RWPE2 (cell line): ENCODE measurements at places on chromosomes 5 and 9.

GRCh38 chr5:65037831-65038815 lies 269.4 kb downstream of the CWC27 start:
- H3K27me3 ChIP-seq = no peaks in the 10 kb centered on the region
- peak overlapping the region; percentile 79 for H3K27ac ChIP-seq
- DNase-seq = no peak
- H3K4me1 ChIP-seq = peaks cover 13% of the 10 kb centered on the region
- H3K4me3 ChIP-seq = no peak overlapping the region
- H3K36me3 ChIP-seq = no peaks in the 10 kb centered on the region

GRCh38 chr9:125996791-125997190 lies 249.6 kb downstream of the PBX3 start:
- DNase-seq = no peak
- no peak overlapping the region for H3K27ac ChIP-seq
- no peak overlapping the region for H3K4me3 ChIP-seq
- no peaks in the 10 kb centered on the region for H3K36me3 ChIP-seq
- no peaks in the 10 kb centered on the region for H3K27me3 ChIP-seq

- H3K36me3 ChIP-seq = peaks cover 71% of the 10 kb centered on the region
- DNase-seq = no peak
- H3K27ac ChIP-seq = no peak overlapping the region
- no peak overlapping the region for H3K4me3 ChIP-seq
Measured at GRCh38 chr5:137960819-137961218, 71.6 kb downstream of the PKD2L2 start.

DNA sequence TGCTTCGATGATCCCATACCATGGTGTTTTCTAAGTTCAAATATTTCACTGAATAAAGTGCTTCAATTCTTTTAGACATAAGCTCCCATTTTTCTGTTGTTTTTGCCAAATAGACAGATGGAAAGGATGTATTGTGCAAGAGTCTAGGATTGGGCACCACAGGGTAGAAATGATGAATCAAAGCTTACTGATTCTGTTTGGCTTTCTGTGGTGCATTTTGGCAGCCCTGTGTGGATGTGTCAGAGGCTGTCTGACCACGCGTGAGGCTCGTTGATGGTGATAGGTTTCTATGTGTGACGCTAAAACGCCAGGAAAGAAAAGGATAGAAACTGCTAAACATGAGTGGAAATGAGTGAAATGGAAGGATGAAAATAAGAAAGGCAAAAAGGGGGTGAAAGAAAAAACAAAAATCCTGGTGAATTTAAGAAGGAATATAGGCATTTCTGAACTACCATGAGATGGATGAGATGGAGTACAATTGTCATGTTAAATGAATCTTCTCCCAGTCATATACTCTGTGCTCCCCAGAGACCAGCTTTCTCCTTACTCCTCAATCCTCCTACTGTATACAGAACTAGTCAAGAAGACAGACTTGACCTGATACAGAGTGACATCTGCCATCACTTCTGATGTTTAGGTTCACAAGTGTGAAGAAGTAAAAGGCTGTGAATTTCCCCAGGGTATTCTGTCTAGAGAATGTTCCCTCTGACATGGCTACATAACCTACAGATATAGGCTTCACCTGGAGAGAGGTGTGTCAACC lies 54.4 kb downstream of the ANKH start:
- peak; percentile 79 for DNase-seq
- H3K27ac ChIP-seq = peak overlapping the region; percentile 73

- H3K4me3 ChIP-seq = no peak overlapping the region
- no peak for DNase-seq
- H3K4me1 ChIP-seq = peaks cover 3% of the 10 kb centered on the region
Measured at GRCh38 chr9:110526426-110526825, 53.1 kb downstream of the SVEP1 start.

GRCh38 chr5:176545737-176546509 lies 3.2 kb upstream of the CDHR2 start:
- H3K36me3 ChIP-seq = no peaks in the 10 kb centered on the region
- H3K4me1 ChIP-seq = peaks cover 35% of the 10 kb centered on the region
- H3K27me3 ChIP-seq = no peaks in the 10 kb centered on the region
- DNase-seq = no peak
- no peak overlapping the region for H3K4me3 ChIP-seq

GRCh38 chr5:38531518-38531917 lies 24.9 kb downstream of the LIFR start:
- no peaks in the 10 kb centered on the region for H3K27me3 ChIP-seq
- no peak overlapping the region for H3K27ac ChIP-seq
- no peak for DNase-seq
- no peaks in the 10 kb centered on the region for H3K4me1 ChIP-seq

DNA sequence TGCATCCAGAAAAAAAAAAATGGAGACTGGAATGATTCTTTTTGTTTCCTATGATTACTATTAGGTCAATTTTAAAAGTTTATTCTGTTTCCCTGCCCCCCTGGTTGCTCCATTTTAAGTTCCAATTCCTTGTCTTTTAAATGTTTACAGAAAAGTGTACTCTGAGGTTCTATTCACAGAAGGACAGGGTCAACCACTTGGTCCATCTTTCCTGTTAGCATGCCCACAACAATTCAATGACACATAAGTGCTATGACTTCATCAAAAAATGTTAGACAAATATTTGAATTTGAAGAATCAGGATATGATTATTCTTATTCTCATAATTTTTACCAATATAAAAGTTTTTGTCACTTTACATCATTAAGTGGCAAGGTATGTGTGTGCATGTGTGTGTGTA lies 123.7 kb downstream of the PDE4D start:
- H3K27ac ChIP-seq = peak overlapping the region; percentile 94
- H3K4me3 ChIP-seq = no peak overlapping the region
- 0 out of 2 replicates have a peak, but pooled peaks cover 5% of the 10 kb centered on the region for H3K36me3 ChIP-seq
- H3K4me1 ChIP-seq = peaks cover 55% of the 10 kb centered on the region
- no peaks in the 10 kb centered on the region for H3K27me3 ChIP-seq
- no peak for DNase-seq

GRCh38 chr9:106897751-106898150 lies 34.8 kb downstream of the ZNF462 start:
- no peak for DNase-seq
- no peak overlapping the region for H3K4me3 ChIP-seq

GRCh38 chr9:137388589-137389427 lies 34.2 kb downstream of the EXD3 start:
- no peak overlapping the region for H3K4me3 ChIP-seq
- H3K4me1 ChIP-seq = no peaks in the 10 kb centered on the region
- no peaks in the 10 kb centered on the region for H3K27me3 ChIP-seq
- DNase-seq = peak; percentile 67

DNA sequence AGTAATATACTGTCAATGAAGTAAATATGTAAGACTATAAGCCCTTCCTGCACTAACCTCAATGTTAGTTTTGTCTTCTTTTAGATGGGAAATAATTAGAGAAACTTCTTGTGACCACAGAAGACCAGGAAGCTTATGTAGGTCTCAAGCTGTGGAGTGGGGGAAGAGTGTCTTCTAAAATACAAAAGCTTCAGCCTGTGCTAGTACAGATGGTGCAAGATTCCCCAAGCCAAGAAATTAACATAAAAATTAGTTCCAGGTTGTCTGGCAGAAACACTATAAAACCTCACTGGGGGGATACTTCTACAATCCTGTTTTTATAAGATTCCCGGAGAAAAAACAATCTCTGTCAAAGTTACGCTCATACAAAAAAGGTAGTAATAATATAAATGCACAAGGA lies 103.6 kb downstream of the FNBP1 start:
- H3K4me1 ChIP-seq = no peaks in the 10 kb centered on the region
- H3K27me3 ChIP-seq = no peaks in the 10 kb centered on the region
- no peak for DNase-seq
- no peak overlapping the region for H3K27ac ChIP-seq

DNA sequence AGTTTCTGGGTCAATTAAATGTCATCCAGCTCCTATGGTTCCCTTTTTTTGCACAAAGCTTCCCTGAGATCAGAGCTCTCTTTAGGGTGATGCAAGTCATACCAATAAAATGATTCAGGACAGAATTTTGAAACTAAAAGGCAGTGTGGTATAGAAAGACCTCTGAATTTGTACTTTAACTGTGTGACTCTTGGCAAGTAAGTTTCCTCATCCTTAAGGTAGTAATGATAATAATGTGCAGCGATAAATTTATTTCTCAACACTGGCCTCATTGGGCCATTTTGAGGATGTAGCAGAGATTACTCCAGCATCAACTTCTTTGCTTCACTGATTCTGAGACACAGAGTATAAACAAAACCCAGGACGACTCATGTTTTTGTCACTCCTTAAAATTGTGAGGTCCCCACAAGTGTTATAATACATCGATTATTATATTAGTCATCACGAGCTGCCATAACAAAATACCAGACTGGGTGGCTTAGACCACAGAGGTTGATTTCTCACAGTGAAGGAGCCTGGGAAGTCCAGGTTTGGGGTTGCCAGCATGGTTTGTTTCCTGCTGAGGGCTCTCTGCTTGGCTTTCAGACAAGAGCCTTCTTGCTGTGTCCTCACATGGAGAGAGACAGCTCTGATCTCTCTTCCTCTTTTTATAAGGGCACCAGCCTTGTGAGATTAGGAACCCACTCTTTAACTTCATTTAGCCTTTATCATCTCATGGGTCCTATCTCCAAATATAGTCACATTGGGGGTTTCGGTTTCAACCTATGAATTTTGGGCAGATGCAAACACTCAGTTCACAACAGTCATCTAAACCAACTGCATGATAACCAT lies 293.0 kb downstream of the ZNF608 start:
- no peak for DNase-seq
- peaks cover 4% of the 10 kb centered on the region for H3K4me1 ChIP-seq

- no peak overlapping the region for H3K27ac ChIP-seq
Measured at GRCh38 chr5:55903121-55903701, 52.1 kb downstream of the IL31RA start.

- no peaks in the 10 kb centered on the region for H3K36me3 ChIP-seq
- no peaks in the 10 kb centered on the region for H3K27me3 ChIP-seq
- DNase-seq = no peak
- no peak overlapping the region for H3K4me3 ChIP-seq
Measured at GRCh38 chr5:10827571-10827970, 66.5 kb upstream of the DAP start.
